Fibroblast of lung (primary cell): ENCODE measurements at places on chromosomes 1 and 21. TPM values are rescaled to one million over a fixed set of nuclear protein-coding genes. Genes with fewer than 3 reads are reported as not detected.

Gene HSD3B1
- total RNA-seq: not detected in 2 replicates

Gene PLEKHG5
- 1.3 and 3.3 TPM in 2 replicates for total RNA-seq

Gene PTGS2
- total RNA-seq: 1.3 and 3.3 TPM in 2 replicates

Gene IBA57
- total RNA-seq: 3.6 and 3.8 TPM in 2 replicates

Gene PALMD
- 0.51 and 1.5 TPM in 2 replicates for total RNA-seq
